ENCODE measurements at places on chromosomes 2 and 18. TPM values are rescaled to one million over a fixed set of nuclear protein-coding genes. Genes with fewer than 3 reads are reported as not detected.

Gene ASIC4
- polyA plus RNA-seq: not detected

Gene MAP2
- polyA plus RNA-seq: 3.6 TPM

GRCh38 chr2:66477135-66477842 is 42.4 kb downstream of the MEIS1 start:
- no peak for DNase-seq

GRCh38 chr2:226888378-226888965 is 52.6 kb downstream of the RHBDD1 start:
- no peak for DNase-seq

- DNase-seq: no peak
Measured at GRCh38 chr18:79250301-79250981, 145.3 kb upstream of the NFATC1 start.

Gene DYSF
- polyA plus RNA-seq: 11.3 TPM

Measured in kidney (tissue), 22 donors.